ENCODE measurements at places on chromosomes 2 and 18.
A peak's percentile ranks its signal among the peaks of the same experiment; 100 is the strongest.

DNA sequence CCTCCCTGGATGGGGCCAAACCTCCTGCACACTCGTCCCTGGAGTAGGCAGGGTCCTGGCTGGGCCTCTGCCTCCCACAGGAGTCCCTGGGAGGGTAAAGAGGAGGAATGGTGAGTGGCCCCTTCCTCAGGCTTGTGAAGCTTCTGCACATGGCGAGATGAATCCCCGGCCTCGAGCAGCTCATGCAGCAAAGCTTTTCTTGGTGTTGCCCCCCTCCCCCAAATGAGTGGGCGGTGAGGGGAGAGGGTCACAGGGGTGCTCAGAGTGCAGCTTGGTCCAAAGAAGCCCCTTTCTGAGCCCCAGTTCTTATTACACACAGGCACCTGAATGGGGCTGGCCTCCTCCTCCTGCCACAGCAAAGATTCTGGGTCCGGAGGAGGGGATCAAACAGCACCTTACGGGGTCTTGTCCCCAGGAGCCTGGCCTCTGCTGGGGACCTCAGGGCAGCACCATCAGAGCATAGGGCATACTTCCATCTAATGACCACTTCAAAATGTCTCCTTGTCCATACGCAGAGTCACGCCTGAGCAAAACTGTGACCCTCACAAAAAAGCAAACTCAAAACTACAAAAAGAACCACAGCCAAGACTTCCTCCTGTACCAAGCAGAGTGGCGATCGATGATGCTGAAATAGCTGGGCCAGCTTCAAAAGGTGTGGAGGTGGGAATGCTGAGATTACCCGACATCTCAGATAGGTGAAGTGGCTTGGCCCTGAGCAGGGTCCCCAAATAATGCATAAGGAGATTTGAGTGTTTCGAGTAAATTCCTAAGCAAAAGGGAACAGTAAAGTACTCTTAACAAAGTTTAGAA, 148.4 kb upstream of the TWIST2 start:
- H3K4me1 ChIP-seq, result no peaks in the 10 kb centered on the region
- no peaks in the 10 kb centered on the region for H3K36me3 ChIP-seq
- DNase-seq, result no peak
- peaks cover 4% of the 10 kb centered on the region for H3K27me3 ChIP-seq
- H3K4me3 ChIP-seq, result no peak overlapping the region

DNA sequence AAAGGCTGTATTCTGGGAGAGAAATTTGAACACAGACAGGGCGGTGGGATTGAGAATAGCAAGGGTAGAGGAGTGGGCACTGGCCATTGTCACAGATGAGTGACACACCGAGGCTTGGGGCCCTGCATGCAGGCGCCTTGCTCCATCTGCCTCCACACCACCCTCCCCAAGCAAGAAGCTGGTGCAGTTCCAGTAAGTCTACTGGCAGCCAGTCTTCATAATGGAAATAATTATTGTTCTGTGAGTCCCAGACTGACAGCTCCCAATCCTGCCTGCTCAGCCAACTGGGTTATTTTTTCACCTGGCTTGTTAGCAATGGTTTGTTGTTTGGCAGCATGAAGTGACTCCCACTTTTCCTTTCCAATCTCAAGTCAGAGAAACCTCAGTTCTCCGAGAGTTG, 13.0 kb downstream of the TTC32 start:
- H3K4me1 ChIP-seq, result peaks cover 3% of the 10 kb centered on the region
- H3K27me3 ChIP-seq, result peaks cover 2% of the 10 kb centered on the region
- no peak overlapping the region for H3K27ac ChIP-seq
- no peak for DNase-seq

- H3K4me3 ChIP-seq, result no peak overlapping the region
- no peak overlapping the region for H3K27ac ChIP-seq
- no peaks in the 10 kb centered on the region for H3K4me1 ChIP-seq
These were observed 364.8 kb upstream of the SLC14A2 start for GRCh38 chr18:45250479-45250878.

DNA sequence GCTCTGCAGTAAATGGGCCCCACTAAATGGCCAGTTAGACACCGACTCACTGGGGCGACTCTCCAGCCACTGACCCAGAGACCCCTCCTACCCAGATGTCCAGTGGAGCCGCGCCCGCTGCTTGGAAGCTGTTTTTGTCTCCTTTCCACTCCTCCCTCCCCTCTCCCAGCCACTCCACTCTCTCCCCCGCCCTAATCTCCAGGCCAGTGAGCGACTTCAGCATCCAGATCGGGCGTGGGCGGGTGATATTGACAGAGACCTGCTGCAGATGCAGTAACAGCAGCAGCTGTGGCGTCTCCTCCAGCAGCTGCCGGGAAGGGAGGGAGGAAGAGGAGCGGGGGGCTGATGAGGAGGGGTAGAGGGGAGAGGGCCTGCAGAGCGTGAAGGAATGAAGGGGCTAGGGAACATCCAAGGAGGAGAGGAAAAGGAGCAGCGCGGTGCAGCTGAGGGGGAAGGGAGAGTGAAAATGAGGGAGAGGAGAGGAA, at the start of gene SCN7A:
Gene SCN7A (minus strand): TSS at position 110 of the 485 bp plus-strand sequence. CDS start 16,553 bp downstream, outside the sequence.
- H3K4me1 ChIP-seq, result no peaks in the 10 kb centered on the region
- H3K27me3 ChIP-seq, result no peaks in the 10 kb centered on the region

DNA sequence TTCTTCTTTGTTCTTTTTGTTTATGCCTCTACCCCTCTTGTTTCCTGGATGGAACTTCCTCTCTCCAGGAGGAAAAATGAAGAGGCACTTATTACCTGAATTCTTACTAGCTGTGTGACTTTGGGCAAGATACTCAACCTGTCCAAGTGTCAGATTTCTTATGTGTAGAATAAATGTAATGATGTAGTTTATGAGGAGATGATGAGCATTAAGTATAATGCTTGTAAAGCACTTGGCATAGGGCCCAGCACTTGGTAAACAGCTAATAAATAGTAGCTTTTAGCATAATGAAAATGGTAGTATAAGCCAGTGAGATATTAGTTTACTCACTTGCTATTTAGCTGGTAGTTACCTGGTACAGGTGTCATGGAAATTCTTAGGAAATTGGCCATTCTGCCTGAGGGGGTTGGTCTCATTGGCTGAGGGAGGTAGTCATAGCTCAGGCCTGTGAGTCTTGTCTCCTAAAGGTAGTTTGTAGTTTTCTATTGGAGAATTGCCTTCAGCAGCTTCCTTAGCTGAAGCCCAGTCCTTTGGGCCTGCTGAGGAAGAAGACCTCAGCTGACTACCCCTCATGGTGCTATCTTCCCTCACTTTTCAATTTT, 133.4 kb upstream of the NABP1 start:
- no peak overlapping the region for H3K4me3 ChIP-seq
- H3K27me3 ChIP-seq, result no peaks in the 10 kb centered on the region
- no peak for DNase-seq
- H3K4me1 ChIP-seq, result no peaks in the 10 kb centered on the region
- H3K27ac ChIP-seq, result no peak overlapping the region
- peaks cover 3% of the 10 kb centered on the region for H3K36me3 ChIP-seq

GRCh38 chr2:120611961-120612360, 123.7 kb upstream of the GLI2 start:
- no peaks in the 10 kb centered on the region for H3K36me3 ChIP-seq
- no peak overlapping the region for H3K27ac ChIP-seq
- DNase-seq, result no peak

- no peaks in the 10 kb centered on the region for H3K27me3 ChIP-seq
- H3K27ac ChIP-seq, result no peak overlapping the region
- DNase-seq, result no peak
- H3K4me3 ChIP-seq, result no peak overlapping the region
- H3K36me3 ChIP-seq, result peaks cover 13% of the 10 kb centered on the region
- peaks cover 75% of the 10 kb centered on the region for H3K4me1 ChIP-seq
These were observed 39.4 kb downstream of the KCMF1 start for GRCh38 chr2:85010404-85010803.

DNA sequence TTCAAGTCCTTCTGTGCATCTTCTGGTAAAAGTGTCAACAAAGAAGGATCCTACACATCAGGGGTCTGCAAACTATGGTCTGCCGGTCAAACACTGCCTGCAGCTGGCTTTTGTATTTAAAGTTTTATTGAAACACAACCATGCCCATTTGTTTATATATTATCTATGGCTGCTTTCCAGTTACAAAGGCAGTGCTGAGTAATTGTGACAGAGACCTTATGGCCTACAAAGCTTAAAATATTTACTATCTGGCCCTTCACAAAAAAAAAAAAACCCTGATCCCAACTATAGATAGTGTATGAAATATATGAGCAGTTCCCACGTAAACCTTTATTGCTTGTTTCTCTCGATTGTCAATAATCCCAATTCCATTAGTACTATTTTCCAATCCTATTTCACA, 101.4 kb downstream of the RBMS1 start:
- no peaks in the 10 kb centered on the region for H3K4me1 ChIP-seq
- peak overlapping the region; percentile 82 for H3K4me3 ChIP-seq
- H3K27me3 ChIP-seq, result no peaks in the 10 kb centered on the region
- no peaks in the 10 kb centered on the region for H3K36me3 ChIP-seq
- peak overlapping the region; percentile 84 for H3K27ac ChIP-seq

GRCh38 chr2:19033240-19033639, 325.2 kb downstream of the OSR1 start:
- H3K36me3 ChIP-seq, result peaks cover 5% of the 10 kb centered on the region
- H3K4me3 ChIP-seq, result no peak overlapping the region
- H3K4me1 ChIP-seq, result no peaks in the 10 kb centered on the region
- H3K27me3 ChIP-seq, result peaks cover 2% of the 10 kb centered on the region
- DNase-seq, result no peak

GRCh38 chr18:74454279-74454751, 2.8 kb downstream of the DIPK1C start:
- no peak overlapping the region for H3K4me3 ChIP-seq
- no peaks in the 10 kb centered on the region for H3K36me3 ChIP-seq
- H3K27me3 ChIP-seq, result peaks cover 8% of the 10 kb centered on the region
- no peak for DNase-seq
- H3K27ac ChIP-seq, result no peak overlapping the region

DNA sequence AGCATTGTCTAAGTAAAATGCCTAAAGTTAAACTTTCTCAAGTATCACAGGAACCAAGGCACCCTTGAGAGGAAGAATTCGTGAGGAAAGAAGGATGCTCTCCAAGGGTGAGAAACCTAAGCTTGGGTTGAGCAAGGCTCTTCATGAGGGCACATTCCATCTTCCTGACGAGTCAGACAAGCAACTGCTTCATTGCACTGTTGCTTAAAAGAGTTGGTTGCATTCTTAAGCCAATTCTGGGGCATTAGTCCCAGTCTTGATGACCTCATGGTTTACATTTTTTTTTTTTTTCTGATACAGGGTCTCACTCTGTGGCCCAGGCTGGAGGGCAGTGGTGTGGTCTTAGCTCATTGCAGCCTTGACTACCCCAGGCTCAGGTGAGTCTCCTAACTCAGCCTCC, 237.5 kb downstream of the ACTR3 start:
- H3K4me1 ChIP-seq, result no peaks in the 10 kb centered on the region
- no peaks in the 10 kb centered on the region for H3K27me3 ChIP-seq
- H3K27ac ChIP-seq, result no peak overlapping the region

DNA sequence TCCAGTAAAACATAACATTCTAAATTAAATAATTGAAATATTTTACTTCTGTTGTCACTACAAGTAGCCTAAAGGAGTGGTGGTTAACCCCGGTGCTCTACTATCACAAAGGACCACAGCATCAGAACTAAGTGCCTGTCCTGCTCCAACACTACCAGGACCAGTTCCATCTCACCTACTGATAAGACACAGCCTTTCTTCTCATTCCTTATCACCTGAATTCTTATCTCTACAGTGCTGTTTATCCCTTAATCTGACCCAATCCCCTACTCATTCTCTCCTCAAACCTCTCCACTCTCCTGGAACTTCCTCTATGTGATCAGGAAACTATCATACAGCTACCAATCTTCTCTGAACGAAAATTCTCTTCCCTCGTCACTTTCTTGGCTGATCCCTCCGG, 80.2 kb downstream of the ITSN2 start:
- no peak overlapping the region for H3K4me3 ChIP-seq
- H3K27ac ChIP-seq, result no peak overlapping the region
- no peaks in the 10 kb centered on the region for H3K27me3 ChIP-seq

DNA sequence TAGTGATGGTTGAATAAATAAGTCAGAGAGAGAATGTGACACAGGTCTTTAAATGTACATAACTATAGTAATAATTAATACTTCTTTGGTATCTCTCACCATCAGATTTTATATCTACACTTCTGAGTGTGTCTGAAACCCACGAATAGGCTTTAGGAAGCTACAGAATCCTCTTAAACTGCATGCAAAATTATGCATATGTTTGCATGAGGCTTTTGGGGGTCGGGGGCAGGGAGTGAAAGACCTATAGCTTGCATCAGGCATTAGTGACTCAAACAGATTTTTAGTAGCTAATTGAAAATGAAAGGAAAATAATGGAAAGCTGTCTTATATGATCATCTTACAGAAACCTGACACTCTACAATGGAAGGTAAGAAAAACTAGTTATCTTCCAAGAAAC, 14.9 kb downstream of the LRPPRC start:
- H3K27ac ChIP-seq, result peak overlapping the region; percentile 13
- H3K36me3 ChIP-seq, result peaks cover 24% of the 10 kb centered on the region
- H3K4me1 ChIP-seq, result peaks cover 36% of the 10 kb centered on the region
- DNase-seq, result no peak
